Sciatic nerve (tissue), 2 donors: ENCODE measurements at places on chromosomes 2 and 18. TPM values are rescaled to one million over a fixed set of nuclear protein-coding genes. Genes with fewer than 3 reads are reported as not detected.

GRCh38 chr2:101889460-101890098 is 102.2 kb upstream of the IL1R2 start:
- no peak for DNase-seq

The RAB6D gene
- not detected for total RNA-seq

DNA sequence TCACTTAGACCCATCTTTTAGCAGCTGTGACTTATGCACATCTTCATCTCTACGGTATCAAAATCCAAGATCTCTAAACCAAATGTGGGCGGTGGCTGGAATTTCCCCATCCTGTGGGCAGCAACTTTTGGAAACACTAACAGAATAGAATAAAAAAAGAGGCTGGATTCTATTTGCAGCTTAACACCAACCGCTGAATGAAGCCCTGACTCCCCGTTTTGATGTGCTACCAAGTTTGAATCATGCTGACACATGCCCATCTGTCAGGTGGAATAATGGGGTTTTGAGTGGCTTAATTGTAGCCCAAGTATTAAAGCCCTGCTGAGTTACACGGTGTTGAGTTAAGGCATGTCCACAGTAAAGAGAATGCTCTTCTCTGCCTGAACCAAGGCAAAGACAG is 165.2 kb downstream of the MTCL1 start:
- DNase-seq: no peak

DNA sequence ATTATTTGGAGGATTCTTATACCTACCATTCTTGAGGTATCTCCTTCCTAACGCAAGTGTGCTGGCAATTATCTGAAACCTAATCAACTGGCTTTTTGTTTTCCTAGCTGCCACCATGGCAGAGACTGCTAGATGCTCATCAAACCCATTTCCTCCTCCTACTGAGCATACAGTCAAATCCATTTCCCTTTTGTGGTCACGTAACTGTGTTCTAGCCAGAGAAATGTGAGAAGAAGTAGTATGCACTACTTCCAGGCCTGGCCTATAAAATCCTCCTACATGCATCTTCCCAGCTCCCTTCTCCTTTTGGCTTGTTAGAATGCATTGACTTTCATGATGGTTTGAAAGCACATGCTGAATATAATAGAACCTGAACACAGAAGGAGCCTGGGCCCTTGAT is 494.1 kb upstream of the MEIS1 start:
- DNase-seq: no peak

DNA sequence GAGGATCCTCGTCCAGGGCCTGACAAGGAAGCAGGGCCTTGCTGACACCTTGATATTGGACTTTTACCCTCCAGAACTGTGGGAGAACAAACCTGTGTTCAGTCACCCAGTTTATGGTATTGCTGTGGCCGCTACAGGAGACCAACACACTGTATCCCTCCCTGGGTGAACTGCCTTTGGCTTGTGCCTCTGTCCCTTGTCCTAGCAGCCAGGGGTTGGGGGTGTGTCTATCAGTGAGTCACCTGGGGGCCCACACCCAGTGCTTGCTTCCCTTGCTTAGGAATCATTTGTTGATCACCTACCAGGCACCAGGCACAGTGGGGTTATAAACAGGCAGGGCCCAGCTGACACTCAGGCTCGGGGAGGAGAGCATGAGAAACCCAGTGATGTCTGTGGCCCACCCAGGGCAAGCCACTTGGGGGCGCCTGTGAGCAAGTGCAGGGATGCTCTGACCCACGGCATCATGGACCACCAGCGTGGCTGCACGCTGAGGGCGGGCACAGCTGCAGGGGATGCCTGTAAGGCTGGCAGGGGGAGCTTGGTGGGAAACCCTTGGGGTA is 17.1 kb downstream of the TMEM185B start:
- DNase-seq: no peak

GRCh38 chr2:50611351-50611871 is 420.5 kb downstream of the NRXN1 start:
- DNase-seq: no peak

GRCh38 chr18:56952026-56952425 is 194.9 kb upstream of the BOD1L2 start:
- DNase-seq: no peak

The DYNAP gene
- total RNA-seq: not detected

DNA sequence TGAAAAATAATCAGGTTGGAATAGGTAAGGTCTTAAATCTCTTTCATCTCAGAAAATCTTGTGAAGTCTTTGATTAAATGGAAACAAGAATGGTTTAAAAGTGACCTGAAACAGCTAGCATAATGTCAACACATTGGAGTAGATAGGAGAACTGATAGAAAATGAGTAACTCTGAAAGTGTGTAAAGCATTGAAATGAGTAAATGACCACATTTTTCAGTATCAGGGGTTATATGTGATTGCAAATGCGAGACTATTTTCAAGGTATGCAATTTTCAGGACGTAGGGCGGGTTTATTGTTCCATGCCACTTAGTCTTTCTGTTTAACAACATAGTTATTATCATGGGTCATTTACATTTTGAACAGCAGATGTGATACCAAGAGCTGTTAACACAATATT is 1383.2 kb downstream of the LRP1B start:
- DNase-seq: no peak
